Right atrium auricular region (tissue), 2 donors: ENCODE measurements at places on chromosomes 7 and 10.

DNA sequence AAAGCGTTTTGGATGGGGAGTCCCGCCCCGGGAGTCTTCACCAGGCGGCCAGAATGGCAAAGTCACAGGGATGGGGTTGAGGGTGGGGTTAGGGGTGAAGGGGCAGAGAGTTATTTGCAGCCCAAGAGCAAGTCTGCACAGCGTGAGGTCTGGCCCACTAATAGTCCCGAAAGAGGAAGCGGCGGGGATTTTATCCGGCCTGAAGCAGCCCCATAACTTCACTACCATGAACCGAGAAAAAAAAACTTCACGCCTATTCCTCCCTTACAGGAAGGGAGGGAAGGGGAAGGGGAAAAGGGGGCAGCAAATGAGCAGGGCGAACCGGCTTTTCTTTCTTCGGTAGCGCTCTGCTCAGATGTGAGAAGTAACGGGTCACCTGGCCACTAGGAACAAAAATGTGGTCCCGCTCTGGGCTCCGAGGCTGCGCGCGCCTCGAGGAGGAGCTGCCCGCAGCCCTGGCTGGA is 712 bp downstream of the ITPRIP start:
- DNase-seq, result no peak

GRCh38 chr7:75017832-75018231 is 53.3 kb downstream of the CASTOR2 start:
- no peak for DNase-seq

DNA sequence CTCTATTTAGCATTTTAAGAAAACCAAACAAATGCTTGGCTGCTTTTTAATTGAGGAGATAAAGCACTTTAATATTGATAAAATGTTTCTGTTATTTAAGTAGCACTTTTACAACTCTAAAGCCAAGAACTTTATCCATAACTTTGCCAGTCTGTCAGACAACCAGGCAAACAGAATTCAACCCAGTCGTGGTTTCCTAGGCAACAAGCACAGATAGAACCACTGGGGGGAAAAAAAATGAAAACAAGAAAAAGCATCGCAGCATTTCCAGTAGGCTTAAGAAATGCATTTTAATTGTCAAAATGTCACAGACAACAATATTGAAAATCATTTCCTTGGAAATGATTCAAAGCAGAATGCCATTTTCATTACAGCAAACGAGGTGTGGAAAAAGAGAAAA is 323.4 kb downstream of the PARD3 start:
- no peak for DNase-seq

DNA sequence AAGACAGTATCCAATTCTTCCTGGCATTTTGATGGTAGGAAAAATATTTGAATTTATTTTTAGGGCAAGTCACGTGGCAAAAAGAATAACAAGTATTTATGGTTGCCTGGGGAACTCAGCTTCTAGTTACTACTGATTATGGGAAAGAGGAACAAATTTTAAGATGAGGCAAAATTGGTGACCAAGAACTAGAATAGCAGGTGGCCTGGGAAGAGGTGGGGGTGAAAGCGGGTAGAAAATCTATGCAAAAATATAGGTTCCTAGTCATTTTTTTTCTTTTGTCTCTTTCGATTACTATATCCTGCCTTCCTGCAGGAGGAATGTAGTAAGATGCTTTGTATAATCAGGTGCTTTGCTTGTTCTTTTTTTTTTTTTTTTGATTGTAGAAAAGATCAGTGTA is 27.8 kb downstream of the ENTPD1 start:
- DNase-seq, result no peak

DNA sequence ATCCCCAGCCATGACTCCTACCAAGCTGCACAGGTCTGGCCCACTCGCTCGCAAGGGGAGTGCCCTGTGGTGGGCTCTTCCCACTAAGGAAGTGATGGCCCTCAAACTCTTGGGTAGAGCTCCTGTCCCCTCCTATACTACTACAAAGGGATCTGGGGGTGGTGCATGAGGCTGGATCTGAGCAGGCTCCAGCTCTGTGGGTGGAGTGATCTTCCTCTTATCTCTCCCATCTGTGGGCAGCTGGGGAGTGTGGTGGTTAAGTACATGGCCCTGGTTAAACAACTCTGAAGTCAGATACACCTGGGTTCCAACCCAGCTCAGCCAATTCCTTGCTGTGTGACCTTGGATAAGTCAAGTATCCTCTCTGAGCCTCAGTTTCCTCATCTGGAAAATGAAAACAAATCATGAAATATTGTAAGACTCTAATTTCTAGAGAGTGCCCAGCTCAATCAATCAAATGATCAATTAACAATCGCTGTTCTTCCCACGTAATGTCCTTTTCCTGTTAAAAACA is 17.4 kb downstream of the DDIT4 start:
- no peak for DNase-seq

- no peak for DNase-seq
These were observed 42.7 kb downstream of the GBF1 start for GRCh38 chr10:102287991-102288390.

DNA sequence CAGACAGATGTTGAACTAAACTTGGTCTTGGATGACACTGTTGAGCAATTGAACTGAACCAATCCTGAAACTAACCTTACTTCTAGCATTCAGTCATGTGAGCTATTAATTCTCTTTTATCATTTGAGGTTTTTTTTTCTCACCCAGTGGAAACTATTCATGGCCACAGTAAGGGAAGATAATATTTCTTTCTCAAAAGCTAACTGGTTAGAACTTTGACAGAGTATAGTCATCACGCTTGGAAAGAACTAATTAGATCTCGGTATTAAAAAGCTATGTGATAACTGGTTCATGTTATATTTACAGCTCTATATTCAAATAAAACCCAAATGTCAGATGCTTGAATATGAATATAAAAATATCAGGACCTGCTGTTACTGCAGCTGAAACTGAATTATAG is 89.5 kb downstream of the OTUD1 start:
- DNase-seq, result no peak

DNA sequence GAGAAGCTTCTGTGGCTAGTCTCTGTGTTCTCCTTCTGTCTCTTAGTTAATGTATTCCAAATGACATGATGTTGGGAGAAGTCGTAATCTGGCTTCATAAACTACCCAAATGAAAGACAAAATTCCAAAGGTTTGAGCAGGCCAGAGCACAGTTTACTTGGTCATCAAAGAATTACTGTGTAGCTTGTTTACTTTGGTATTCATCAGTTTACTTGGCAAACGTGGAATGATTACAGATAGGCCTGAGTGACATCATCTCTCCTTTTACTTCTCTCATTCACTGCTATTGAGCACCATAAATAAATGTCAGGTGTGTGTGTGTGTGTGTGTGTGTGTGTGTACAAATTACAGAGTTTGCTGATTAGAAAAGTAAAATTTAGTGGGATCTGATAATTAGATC is 327.3 kb downstream of the PHTF2 start:
- DNase-seq, result no peak

GRCh38 chr7:94781236-94781635 is 125.3 kb upstream of the SGCE start:
- no peak for DNase-seq

GRCh38 chr10:47224546-47225218 is 75.3 kb upstream of the GDF10 start:
- no peak for DNase-seq

DNA sequence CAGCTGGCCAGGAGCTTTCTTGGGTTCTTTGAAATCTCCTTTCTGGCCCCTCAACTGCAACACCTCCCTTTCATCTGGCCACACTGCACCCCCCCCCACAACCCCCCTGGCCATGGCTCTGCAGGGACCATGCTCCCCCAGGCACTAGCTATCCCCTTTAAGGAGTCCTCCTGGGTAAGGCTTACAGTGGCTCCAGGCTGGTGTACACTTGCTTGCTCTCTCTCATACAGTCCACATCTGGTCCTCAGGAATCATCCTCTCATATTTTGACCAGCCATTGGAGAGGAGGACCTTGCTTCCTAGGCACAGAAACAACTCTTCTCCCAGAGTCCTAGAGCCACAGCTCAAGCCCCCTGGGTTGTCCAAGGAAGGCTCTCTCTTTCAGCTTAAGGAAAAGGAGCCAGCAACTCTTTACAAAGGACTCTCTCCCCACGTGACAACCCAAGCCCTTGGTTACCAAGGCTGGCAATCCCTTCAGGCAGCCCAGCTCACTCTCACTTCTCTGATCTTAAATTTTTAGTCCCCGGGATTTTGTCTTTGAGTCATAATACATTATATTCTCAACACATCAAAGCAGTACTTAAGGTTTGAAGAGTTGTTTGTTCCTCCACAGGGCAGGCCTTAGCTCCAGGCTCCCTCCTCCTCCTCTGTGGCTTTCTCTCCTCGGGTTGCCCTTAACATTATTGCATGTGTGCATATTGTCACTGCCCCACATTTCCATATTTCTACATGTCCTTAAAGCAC is 9.9 kb downstream of the GARIN1A start:
- DNase-seq, result no peak

DNA sequence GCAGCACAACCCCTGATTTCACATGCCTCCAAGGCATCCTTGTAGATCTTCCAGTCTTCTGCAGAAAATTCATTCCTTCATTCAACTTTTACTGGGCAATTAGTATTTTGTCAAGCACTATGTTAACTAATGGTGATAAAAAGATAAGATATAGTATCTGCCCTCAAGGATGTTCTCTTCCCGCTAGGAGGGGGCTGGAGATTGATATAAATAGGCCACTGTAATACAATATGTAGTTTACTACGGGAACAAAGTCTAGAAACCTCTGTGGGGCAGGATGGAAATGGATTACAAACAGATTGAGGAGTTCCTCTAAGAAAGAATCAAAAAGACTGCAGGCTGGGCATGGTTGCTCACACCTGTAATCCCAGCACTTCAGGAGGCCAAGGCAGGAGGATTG is 10.3 kb upstream of the PARD3 start:
- DNase-seq, result no peak

DNA sequence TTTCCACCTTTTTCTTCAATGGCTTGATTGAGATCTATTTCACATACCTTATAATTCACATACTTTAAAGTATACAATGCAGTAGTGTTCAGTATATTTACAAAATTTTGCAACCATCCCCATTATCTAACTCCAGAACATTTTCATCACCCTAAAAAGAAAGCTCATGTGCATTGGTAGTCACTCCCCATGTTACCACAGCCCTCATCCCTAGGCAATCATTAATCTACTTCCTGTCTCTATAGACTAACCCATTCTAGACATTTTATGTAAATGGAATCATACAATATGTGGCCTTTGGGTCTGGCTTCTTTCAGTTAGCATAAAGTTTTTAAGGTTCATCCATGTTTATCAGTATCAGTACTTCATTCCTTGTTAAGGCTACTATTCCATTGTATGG is 214.2 kb downstream of the WDR11 start:
- no peak for DNase-seq

DNA sequence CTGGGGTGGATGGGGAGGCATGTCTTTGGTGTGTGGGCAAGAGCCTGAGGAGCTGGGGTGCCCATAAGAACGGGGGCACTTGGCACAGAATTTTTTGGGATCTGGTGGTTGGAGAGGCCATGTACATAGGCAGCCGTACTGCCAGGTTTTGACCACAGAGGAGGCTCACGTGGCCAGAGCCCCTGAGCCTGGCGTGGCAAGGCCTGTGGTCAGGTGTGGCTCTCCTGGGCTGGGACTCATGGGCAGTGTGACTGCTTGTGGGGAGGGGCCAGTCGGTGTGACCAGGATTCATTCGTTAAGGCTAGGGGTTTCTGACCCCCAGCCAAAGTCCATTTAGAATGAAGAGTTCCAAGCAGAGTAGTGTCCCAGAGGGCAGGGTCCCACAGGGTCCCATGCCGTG is 38.2 kb downstream of the AGAP3 start:
- no peak for DNase-seq

GRCh38 chr10:97566336-97566996 is 6.1 kb upstream of the ANKRD2 start:
- DNase-seq, result no peak

DNA sequence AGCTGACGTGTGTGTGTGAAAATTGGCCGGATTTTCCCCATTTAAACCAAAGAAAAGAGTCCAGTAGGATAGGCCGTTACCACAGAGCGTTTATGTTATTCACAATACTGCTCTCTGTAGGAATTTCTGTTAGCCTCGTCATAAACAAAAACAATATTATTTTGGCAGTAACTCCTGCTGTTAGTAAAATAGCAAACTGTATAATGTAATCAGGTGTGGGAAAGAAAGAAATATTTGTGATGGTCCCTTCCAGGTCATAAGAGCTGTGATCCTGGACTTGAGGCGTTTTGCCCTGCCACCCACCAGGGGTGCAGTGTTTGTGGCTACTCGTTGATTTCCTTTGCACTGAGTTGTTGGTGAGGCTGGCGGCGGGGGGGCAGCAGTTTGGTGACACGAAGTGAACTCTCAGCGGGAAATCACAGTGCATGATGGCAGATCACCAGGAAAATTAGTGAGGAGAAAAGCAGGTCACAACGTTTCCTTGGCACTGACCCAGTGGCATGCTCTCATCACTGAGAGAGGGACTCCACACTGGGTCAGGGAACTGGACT is 2.8 kb downstream of the EEPD1 start:
- DNase-seq, result no peak

- no peak for DNase-seq
These were observed 208.3 kb downstream of the CELF2 start for GRCh38 chr10:11225935-11226334.

DNA sequence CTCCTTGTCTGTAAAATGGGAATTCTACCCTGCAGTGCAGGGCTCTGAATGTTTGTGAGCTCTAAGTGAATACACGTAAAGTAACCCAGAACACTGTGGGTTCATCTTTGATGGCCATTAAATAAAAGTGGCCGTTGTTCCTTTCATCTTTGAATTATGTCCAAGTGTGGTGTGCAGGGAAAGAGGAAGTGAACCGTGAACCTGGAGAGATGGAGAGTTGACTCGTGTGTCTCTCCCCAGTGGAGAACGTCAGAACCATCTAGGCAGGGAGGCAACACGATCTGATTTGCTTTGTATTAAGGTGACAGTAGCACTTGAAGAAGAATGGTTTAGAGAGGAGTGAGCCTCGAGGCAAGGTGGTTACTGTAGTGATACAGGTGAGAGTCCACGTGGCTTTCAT is 93.5 kb upstream of the GJD4 start:
- no peak for DNase-seq

- no peak for DNase-seq
These were observed 44.4 kb upstream of the KLF6 start for GRCh38 chr10:3829156-3830050.

DNA sequence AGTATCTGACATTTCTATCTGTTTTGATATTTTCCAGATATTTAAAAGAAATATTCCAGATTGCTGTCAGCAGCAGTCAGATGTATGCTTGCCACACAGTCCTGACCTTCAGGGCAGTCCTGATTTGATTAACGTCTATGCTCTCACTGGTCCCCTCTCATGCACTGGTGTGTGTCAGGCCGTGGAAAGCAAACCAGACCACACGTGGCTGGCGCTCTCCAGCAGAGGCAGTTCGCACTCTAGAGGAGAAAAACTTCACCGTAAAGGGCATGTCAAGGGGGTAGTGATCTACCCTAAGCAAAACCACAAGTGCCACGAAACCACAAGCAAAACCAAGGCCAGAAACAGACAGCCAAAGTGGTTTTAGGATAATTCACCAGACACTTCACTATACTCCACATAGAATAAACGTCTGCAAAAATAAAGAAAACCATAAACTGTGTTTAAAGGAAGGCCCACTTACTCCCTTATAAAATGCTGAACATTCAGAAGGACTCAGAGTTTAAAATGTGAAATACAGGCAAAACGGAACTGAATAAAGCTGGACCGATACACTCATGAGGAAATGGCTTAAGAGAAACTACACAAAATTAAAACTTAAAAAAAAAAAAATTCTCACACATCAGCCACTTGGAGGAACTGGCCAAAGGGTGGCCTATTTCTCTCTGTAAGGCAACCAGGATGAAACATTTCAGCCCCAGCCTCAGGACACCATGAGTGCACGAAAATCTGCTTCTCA is 26.4 kb downstream of the PARP12 start:
- DNase-seq, result no peak

GRCh38 chr7:154859747-154860620 is 142.9 kb downstream of the PAXIP1 start:
- DNase-seq, result no peak

- peak; percentile 77 for DNase-seq
These were observed 26.2 kb upstream of the ABLIM1 start for GRCh38 chr10:114684084-114684821.
